CD4-positive, alpha-beta T cell treated with Interferon alpha-2 for 1 hour (primary cell): ENCODE measurements at places on chromosomes 1 and 21.

- DNase-seq, result no peak
These were observed 1.1 kb downstream of the SLC5A9 start for GRCh38 chr1:48223366-48224240.

- no peak for DNase-seq
These were observed 203.2 kb upstream of the LYPLAL1 start for GRCh38 chr1:218970397-218970990.

DNA sequence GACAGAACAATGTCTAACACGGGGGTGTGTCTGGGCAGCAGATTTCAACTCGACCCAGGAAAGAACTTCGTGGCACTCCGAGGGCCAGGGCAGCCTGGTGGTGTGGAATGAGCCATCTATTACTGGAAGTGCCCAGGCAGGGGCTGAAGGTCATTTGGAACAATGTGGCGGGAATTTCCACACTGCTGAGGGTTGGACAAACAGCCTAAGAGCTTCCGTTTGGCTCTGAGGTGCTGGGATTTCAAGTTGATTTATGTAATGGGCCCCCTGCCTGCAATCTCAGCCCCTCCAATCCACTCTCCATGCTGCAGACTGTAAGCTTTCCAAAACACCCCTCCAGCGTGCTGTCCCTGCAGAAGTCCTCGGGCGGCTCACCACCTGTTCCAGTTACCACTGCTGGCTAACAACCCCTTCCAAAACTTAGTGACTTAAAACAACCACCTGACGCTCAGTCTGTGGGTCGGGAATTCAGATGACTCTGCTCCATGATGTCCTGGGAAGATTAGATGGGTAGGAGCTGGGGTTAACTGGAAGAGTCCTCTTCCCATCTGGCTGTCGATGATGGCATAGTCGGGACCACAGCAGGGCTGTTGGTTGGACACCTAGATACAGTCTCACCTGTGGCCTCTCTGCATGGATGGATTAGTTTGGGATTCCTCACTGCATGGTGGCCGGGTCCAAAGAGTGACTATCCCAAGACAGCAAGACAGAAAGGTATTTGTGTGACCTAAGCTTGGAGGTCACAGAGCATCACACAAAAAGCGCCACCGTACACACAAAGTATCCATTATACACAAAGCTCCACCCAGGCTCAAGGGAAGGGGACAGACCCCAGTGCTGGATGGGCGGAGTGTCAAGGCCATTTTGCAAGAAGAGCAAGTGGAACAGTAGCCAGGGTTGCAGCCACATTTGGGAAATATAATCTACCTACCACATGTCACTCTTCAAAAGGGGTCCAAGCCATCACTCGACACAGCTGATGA lies 89.7 kb upstream of the IFFO2 start:
- DNase-seq, result no peak

GRCh38 chr1:34419663-34420136 lies 243.0 kb downstream of the C1orf94 start:
- DNase-seq, result no peak

DNA sequence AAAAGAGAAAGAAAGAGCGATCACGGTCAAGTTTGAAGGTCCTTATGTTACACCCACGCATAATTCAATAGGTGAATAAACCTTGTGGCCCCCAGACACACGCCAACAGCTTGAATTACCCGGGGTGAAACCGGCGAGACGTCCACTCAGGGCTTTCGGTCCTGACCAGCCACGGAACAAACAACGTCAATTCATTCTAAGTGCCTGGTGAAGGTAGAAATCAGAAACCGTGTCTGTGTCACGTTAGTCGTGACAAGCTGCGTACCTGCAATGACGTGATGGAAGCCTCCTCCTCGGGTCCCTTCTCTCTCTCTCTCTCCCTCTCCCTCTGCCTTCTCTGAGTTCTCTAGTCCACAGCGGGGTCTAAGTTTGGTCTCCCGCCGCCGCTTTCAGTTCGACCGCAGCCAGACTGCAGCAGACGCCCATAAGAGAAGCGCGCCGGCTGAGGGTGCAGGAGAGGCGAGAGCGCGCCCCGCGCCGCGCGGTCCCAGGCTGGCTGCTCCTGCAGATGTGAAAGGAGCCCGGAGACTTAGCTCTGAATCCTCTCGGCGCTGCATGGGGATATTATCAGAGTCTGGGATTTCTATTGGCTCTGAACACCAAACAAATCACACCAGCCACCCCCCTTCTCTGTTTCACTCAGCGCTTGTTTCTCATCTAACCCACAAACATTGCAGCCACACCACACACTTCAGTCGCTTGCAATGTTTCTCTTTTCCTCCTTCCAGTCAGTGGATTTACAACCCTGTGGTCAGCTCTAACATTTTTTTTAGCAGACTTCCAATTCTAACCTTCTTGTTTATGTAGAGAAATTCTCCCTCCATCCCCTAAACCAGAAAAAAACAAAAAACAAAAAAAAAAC lies at the start of gene GREM2:
GREM2 (minus strand) TSS at position 537 of the 862 bp plus-strand sequence. CDS start 118,680 bp downstream, outside the sequence.
- DNase-seq, result peak; percentile 53

- DNase-seq, result no peak
These were observed 53.4 kb downstream of the ATP1A1 start for GRCh38 chr1:116426401-116426800.

- DNase-seq, result no peak
These were observed 18.7 kb downstream of the TMEM53 start for GRCh38 chr1:44655609-44656008.

GRCh38 chr1:116826818-116827606 lies 72.8 kb downstream of the CD2 start:
- peak; percentile 49 for DNase-seq

- DNase-seq, result no peak
These were observed 18.3 kb downstream of the SGIP1 start for GRCh38 chr1:66552287-66552686.

DNA sequence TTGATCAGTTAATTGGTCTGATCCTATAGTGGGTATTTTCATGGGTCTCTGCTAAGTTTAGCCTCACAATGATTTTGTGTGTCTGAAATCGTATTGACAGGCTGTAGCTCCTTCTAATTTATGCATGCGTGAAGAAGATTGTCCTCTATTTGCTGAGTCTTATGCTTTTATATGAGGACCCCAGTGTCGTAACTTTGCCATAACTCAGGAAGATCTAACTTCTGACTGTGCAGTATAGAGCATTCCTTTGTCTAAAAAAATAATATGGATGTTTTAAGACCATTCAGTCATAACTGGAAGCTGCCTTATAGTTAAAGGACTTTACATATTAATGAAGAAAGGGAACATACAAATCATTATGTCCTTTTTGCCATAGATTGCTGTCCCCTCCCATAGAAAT lies 73.3 kb downstream of the CAMTA1 start:
- DNase-seq, result no peak

GRCh38 chr1:15915991-15916390 lies 59.9 kb downstream of the ZBTB17 start:
- no peak for DNase-seq

GRCh38 chr1:208534599-208534897 lies 290.4 kb upstream of the PLXNA2 start:
- no peak for DNase-seq

DNA sequence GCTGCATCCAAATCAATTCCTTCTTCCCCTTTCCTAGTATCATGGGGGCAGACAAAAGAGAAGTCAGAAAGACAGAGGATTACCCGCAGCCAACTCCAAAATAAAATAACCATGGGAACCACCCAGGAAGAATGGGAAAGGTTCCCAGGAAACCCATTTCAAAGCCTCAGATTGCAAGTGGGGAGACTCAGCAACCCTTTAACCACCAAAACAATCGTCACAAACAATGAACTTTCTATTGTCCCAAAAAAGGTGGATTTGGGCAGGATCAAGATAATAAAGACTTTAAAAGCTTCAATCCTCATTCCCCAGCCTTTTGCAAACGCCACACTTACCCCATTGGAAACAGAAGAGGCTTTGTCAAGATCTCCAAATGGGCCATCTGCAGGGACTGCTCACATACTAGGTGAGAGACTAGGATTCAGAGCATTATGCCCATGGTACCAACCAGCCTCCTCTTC lies 5.1 kb downstream of the TIAM1 start:
- no peak for DNase-seq

GRCh38 chr21:33884376-33885171 lies 31.0 kb downstream of the ATP5PO start:
- DNase-seq, result no peak

DNA sequence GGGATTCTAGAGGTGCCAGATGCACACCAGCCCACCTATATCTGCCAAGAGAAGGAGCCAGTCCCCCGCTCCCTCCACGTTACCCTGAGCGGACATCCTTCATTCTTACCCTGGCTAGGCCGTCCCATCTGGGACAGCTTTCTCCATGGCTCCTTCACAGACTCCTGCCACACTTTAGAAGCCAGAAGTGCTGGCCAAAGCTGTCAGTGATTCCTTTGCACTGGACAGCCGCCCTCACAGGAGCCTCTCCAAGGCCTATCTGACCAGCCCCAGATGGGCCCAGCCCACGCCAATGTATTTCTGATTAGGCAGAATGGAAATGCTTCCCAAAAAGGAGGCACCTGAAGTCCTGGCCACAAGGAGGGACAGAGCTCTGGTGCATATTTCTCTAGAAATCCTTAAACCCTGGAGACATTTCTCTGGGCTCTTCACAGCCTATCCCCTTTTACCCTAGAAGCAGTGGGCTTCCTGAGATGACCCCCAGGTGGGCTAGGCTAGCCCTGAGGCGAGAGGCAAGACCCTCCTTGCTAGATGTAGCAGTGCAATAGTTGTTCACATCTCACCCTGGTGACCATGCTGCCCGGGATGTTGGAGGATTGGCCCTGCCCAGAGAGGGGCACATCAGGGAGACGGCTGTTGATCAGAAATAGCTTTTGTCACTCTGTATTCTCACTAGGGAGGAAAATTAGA lies 44.1 kb downstream of the RASSF5 start:
- DNase-seq, result no peak

GRCh38 chr1:40796939-40797667 lies 13.5 kb downstream of the KCNQ4 start:
- no peak for DNase-seq

GRCh38 chr21:29264721-29265120 lies 34.0 kb upstream of the BACH1 start:
- no peak for DNase-seq

DNA sequence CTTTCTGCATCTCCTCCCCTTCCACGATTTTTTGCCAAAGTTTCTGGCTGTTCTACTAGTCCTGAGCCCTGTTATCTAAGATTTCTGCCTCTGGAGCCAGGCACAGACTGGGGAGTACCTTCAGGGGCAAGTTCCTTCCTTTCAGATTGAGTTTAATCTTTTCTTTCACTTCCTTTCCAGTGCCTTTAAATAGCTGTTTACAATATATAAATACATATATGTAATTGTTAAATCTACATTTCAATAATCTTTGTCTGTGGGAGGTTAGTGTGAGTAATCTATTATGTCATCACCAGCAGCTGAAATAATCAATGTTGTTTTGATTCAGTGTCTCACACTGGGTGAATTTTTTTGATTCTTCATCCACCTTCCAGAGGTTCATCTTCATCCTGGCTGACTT lies 31.8 kb downstream of the DIPK1A start:
- no peak for DNase-seq

GRCh38 chr1:151834239-151834638 lies 2.6 kb upstream of the RORC start:
- no peak for DNase-seq

- no peak for DNase-seq
These were observed 20.6 kb downstream of the CLCA1 start for GRCh38 chr1:86489242-86489878.

DNA sequence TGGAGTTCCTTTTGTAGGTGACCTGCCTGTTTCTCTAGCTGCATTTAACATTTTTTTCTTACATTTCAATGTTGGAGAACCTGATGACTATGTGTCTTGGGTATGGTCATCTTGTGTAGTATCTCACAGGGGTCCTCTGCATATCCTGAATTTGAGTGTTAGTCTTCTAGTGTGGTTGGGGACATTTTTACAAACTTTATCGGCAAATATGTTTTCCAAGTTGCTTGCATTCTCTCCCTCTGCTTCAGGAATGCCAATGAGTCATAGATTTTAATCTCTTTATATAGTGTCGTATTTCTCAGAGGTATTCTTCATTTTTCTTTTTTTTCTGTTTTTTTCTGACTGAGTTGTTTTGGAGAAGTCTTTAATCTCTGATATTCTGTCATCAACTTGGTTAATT lies 684.0 kb downstream of the NCAM2 start:
- DNase-seq, result no peak

- DNase-seq, result peak; percentile 32
These were observed 681 bp downstream of the B4GALT2 start for GRCh38 chr1:43979528-43980254.

DNA sequence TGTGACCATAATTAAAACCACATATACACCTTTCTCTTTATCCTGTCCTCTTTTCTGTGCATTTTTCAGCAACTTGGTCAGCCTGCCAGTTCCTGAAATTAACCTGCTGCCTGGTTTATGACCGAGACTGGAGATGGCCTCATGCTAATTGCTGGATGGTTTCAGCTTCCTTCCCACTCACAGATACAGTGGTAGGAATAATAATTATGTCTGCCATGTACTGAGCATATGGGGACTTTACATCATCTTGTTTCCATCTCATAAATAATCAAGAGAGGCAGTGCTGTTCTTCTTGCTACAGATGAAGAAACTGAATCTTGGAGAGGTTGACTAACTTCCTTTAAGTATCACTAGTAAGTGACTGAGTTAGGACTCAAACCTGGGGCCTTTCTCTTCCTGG lies 148.2 kb downstream of the NOS1AP start:
- DNase-seq, result no peak

DNA sequence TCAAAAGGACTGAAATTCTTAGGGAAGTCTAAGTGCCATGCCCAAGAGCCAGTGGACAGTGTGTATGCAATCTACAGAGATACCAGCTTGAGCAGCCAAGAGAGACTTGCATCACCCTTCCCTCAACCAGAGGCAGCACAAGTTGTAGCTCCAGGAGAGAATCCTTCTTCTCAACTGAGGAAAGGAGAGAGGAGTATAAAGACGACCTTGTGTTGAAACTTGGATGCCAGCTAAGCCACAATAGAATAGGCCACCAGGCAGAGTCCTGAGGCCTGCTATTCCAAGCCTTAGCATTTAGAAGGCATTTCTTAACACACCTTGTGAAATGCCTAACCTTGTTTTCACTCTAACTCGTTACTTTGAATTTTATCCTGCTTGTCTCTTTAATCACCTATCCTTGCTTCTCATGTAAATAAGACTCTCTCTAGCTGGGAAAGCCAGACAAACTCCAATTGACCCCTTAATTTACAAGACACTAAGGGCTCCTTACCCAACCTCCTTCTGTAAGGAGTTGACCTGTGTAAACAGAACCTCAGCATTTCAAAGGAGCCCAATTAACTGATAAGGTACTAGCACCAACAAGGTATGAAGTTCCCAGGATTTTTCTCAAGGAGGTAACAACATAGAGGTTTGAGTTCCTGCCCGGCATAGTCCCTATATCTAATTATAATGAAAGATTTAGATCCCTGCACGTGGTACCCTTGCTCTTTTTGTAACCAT lies 738.8 kb downstream of the AMY1C start:
- DNase-seq, result no peak

- DNase-seq, result no peak
These were observed 347.9 kb downstream of the ZP4 start for GRCh38 chr1:237542525-237543418.

DNA sequence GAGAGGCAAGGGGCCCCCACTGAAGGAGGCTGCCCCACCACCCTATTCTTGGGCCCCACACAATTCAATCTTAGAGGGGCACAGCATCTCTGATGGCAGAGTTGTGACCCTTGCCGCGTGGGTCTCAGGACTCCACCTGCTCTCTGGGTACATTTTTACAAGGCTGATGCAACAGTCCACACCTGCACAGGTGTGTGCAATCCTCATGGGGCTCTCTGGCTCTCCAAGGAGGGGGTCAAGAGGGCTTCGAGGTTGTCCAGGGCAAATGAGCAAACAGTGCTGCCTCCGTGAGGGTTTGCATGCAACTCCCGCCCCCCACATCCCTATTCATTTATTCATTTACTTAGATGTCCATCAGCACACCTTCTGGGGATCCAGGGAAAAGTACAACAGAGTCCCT lies 81.6 kb upstream of the IFFO2 start:
- no peak for DNase-seq
